ENCODE measurements at places on chromosomes 1 and 21.

- no peak for DNase-seq
Observed at GRCh38 chr1:16152481-16153087, 3.3 kb downstream of the EPHA2 start.

GRCh38 chr1:192807211-192808162, 1.4 kb upstream of the RGS2 start:
- no peak for DNase-seq

GRCh38 chr1:180299479-180300221, 69.6 kb downstream of the LHX4 start:
- DNase-seq: no peak

- DNase-seq: no peak
Observed at GRCh38 chr1:245046315-245046714, 108.5 kb upstream of the KIF26B start.
